ENCODE measurements at places on chromosomes 1 and 21.
A peak's percentile ranks its signal among the peaks of the same experiment; 100 is the strongest.

GRCh38 chr1:47742890-47743760 lies 254.1 kb downstream of the TRABD2B start:
- no peak for DNase-seq

- DNase-seq = no peak
Measured at GRCh38 chr1:12078575-12078937, 15.5 kb downstream of the TNFRSF8 start.

DNA sequence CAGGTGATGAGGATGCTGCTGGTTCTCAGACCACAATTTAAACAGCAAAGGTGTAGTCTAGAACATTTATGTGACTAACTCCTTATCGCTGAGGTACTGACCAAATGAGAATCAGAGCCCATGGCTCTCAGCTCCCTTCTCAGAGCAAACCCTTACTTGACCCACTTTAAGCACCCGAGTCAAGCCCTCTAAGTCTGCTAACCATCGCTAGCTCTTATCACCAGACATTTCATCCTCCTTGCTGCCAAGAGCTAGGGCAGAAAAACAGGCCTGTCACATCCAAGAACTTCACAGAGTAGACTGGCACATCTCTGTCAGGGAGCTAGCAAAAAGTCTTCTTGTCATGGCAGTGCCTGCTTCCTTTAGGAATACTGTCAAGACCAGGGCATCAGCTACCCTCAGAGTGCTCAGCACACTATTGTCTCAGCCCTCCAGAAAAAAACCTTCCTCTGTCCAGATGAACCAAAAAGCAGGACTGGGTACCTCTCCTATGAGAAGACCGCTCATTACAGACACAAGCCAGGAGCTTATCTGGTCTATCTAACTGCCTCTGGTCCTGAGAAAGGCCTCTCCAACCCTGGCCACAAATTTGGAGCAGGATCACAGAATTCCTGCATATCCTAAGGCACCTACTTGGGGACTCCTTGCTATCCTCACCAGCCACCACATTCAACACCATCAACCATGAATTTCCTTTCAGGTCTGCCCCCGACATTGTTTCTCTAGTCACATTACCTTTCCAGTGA lies 26.2 kb downstream of the ERI3 start:
- no peak for DNase-seq

GRCh38 chr1:218377143-218377660 lies 32.1 kb downstream of the TGFB2 start:
- no peak for DNase-seq

- DNase-seq = no peak
Measured at GRCh38 chr1:20787840-20788795, 1.0 kb upstream of the HP1BP3 start.

DNA sequence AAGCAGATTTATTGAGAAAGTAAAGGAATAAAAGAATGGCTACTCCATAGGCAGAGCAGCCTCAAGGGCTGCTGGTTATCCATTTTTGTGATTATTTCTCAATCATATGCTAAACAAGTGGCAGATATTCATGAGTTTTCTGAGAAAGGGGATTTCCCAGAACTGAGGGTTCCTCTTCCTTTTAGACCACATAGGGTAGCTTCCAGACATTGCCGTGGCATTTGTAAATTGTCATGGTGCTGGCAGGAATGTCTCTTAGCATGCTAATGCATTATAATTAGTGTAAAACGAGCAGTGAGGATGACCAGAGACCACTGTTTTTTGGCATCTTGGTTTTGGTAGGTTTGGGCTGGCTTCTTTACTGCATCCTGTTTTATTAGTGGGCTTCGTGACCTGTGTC lies 16.8 kb upstream of the FMN2 start:
- no peak for DNase-seq

DNA sequence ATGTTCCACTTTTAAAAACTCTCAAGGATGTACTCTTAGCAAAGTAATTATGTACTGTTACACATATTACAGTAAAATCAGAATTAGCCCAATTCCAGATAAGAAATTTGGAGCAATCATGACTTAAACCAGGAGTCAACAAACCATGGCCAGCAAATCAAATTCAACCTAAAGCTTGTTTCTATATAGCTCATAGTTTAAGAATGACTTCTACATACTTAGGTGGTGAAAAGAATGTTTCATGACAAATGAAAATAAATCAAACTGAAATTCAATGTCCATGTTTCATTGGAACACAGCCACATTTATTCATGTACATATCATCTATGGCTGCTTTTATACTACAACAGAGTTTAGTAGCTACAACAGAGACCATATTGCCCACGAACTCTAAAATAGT lies 35.1 kb downstream of the FRRS1 start:
- no peak for DNase-seq

DNA sequence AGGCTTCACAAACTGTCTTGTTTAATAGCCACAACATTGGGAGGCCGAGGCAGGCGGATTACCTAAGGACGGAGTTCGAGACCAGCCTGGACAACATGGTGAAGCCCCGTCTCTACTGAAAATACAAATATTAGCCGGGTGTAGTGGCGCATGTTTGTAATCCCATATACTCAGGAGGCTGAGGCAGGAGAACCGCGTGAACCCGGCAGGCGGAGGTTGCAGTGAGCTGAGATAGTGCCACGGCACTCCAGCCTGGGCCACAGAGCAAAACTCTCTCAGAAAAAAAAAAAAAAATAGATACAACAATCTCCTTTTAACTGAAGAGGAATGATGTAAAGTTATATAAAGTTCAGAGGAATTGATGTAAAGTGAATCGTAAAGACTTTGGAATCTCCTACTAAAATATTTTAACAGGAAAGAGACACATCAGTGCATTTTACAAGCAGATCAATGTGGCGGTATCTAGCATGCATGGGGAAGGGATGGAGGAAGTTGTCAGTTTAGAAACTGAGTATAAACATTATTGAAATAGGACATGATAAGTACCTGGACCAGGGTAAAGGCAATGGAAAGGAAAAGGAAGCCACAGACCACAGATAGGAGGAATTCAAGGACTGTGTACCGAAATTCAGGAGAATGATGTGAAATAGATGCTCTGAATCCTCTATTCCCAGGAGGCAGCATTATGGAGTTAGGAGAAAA lies 41.5 kb downstream of the PTPRC start:
- DNase-seq = no peak

DNA sequence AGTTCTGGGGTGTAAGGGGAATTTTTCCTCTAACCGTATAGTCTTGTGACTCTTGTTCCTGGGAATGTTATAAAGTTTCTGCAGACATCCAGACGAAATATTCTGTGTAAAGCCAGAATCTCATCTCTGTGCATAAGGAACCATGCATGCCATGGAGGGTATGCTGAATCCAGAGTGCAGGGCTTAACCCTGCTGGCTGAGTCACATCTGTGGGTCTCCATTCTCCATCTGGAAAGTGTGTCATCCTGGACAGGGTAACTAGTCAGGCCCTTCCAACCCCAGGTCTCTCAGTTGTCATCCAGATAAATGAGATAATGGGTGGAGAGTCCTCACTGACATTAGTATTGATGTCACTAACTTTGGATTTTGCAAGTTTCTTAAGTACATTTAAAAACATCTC lies 48.8 kb downstream of the ATP5PO start:
- no peak for DNase-seq

- DNase-seq = no peak
Measured at GRCh38 chr1:44803312-44804095, 3.3 kb downstream of the PLK3 start.

DNA sequence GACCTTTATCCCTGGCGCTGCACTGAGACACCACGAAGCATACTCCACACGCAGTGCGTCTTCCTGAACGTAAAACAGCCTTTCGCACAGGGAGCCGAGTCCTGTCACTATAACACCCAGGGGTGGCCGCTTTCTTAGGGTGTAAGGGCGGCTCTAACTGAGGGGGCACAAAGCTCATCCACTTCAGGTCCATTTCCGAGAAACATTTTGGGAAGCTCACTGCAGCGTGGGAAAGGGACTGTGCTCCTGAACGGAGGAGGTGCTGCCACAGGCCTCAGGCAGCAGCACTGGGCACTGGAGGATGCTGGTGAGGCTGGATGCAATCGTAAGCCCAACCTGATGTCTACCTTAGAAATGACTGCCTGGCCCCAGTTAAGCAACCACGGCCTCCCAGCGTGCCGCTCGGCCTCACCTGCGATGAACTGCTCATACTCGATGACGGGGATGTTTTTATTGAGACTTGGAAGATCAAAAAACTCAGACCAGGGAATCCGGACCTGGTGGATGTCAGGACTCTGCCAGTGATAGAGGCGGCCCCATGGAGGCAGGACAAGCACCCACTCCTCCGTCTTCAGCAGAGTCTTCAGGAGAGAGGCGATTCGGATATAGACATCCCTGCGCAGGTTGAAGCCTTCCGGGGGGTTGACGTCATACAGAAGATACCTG lies 2.3 kb downstream of the POFUT2 start:
- no peak for DNase-seq

GRCh38 chr1:2402420-2402819 lies 9.9 kb downstream of the PEX10 start:
- DNase-seq = no peak

GRCh38 chr1:56977910-56978309 lies 12.1 kb upstream of the C8B start:
- DNase-seq = no peak

DNA sequence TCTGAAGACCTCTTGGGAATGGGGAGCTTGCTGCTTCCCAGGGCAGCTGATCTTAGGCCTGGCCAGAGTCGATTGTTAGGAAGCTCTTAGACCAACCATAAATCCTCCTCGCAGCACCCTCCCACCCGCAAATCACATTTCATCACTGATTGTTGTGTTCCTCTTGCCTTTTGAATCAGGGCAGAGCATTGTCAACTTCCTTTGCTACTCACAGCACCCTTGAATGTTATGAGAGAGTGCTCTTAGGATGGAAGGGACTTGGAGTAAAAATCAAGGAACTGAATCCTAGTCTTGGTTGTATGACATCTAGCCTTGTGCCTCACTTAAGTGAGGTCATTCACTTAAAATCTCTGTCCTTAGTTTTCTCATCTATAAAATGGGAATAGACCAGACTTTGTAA lies 3.0 kb downstream of the VASH2 start:
- no peak for DNase-seq

GRCh38 chr1:10839188-10839770 lies 42.8 kb upstream of the CASZ1 start:
- no peak for DNase-seq

GRCh38 chr1:11990303-11991032 lies 10.2 kb downstream of the MFN2 start:
- DNase-seq = no peak

- DNase-seq = peak; percentile 10
Measured at GRCh38 chr1:163174524-163175437, 27.9 kb downstream of the RGS5 start.

DNA sequence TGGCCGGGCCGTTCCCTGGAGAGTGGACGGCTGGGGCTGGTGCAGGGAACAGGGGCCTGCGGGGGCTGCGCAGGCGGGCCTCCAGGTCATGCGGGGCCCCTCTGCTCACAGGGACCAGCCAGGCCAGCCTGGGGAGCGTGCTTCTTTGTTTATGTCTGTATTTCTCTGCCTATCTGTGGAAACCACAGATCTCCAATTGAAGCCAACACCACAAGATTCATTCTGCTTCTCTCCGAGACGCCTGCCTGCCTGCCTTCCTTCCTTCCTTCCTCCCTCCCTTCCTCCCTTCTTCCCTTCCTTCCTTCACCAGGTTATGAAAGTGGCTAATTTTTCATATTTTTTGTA lies 39.9 kb upstream of the HMGN1 start:
- DNase-seq = no peak

- DNase-seq = no peak
Measured at GRCh38 chr1:45542591-45542990, 8.0 kb upstream of the AKR1A1 start.

- DNase-seq = no peak
Measured at GRCh38 chr1:115084902-115085511, 4.3 kb downstream of the TSPAN2 start.

DNA sequence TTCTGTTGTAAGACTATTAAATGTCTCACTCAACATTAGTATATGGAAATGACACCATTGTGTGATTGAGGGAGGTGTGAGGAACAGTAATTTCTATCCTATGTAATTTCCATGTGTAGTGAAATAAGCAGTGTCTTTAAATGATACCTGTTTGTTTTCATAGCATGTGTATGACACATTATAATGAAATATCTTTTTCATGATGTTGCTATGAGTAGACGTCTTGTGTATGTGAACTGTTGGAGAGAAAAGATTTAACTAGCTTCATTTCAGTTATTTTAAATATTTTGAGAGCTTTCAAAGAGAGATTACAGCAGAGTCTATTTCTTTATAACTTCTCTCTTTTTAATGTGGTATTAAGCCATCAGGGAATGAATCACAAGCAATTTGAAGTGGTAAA lies 71.5 kb upstream of the QSOX1 start:
- no peak for DNase-seq

DNA sequence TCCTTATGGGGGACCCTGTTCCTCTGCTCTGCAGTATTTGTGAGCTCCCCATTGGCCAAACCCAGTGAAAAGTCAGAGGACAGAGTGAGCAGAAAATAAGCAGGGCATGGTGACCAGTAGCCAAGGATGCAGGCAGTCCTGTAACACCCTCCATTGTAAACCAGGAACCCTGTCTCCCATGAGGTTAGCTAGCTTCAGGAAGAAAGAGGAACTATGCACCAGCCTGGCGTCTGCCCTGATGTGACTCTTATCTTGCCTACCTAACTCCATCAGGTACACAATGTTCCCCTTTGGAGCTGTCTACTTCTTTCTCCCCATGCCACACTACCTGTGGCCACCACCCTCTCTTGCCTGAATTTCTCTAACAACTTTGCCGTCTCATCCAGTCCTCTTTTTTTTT lies 119.2 kb downstream of the LRIG2 start:
- no peak for DNase-seq

DNA sequence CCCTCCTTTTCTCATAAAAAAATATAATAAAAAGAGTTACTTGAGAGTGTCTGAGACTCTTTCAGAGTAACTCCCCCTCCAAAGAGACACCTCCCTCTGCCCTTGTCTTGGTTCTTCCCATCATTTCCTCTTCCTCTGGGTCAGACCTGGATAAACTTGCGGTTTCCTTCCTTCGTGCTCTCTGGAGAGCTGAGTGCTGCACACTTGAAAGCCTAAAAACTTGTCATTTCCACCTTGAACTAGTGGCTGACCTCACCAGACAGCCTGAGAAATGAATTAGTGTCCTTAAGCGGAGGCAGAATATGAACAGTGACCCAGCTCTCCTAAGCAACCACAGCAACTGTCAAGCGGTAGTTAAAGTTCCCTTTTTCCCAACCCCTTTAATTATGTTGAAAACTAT lies 88.4 kb upstream of the PROX1 start:
- no peak for DNase-seq

- DNase-seq = peak; percentile 41
Measured at GRCh38 chr1:59879574-59879973, 47.0 kb downstream of the CYP2J2 start.

DNA sequence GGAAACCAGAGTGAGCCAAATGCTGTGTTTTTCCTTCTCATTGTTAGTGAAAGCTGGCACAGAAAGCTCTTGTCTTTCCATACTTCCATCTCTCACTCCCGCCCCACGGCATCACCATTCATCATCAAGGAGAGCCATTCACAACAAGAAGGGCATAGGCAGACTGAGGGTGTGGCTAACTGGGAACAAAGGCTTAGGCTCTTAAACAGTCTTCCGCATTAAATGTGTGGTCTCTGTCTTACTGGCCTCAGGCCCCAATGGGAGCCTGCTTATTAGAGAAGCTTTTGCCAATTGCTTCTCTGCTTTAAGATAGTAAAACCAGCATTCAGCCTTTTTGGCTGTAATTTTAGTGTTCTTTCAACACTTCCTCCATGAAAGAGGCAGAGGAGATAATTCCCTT lies 51.4 kb downstream of the TNFSF18 start:
- DNase-seq = no peak

- no peak for DNase-seq
Measured at GRCh38 chr1:41883507-41883906, 35.2 kb downstream of the HIVEP3 start.

GRCh38 chr1:151860504-151861187 lies 7.1 kb upstream of the THEM5 start:
- no peak for DNase-seq

Data from C1 segment of cervical spinal cord (tissue), 14 donors.